Stimulated activated CD4-positive, alpha-beta T cell treated with anti-CD3 and anti-CD28 coated beads, Interleukin-4, amount 100 ng/mL, for 24 hours (primary cell): ENCODE measurements at places on chromosomes 11 and 22.

GRCh38 chr11:99383648-99384245 lies 363.0 kb downstream of the CNTN5 start:
- no peak for DNase-seq

DNA sequence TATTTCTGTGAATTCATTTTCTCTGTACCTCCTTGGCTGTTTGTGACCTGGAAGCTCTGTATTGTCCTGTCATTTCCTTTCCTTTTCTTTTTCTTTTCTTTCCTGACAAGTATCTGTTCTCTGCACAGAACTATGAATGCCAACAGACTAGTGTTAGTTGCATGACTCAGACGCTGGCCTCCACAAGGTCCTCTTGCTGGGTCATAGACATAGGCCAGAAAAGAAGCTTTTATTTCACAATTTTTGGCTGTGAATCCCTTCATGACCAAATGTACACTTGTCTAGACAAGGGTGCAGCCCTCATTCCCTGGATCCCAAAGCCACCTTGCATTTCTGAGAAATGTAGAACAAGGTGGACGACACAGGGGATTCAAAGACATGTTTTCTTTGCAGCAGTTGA lies 104.1 kb upstream of the MTNR1B start:
- DNase-seq, result no peak

DNA sequence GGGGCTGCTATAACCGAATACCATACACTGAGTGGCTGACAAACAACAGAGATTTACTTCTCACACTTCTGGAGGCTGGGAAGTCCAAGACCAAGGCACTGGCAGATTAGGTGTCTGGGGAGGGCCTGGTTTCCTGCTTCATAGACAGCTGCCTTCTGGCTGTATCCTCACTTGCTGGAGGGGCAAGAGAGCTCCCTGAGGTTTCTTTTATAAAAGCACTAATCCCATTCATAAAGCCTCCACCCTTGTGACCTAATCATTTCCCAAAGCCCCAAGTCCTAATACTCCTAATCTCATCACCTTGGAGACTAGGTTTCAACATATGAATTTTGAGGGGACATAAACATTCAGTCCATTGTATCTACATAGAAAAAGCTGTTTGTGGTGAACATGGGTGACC lies 131.8 kb downstream of the KIRREL3 start:
- no peak for DNase-seq

GRCh38 chr22:38122616-38123015 lies 12.1 kb upstream of the BAIAP2L2 start:
- DNase-seq, result no peak

GRCh38 chr11:9565822-9566560 lies 7.5 kb upstream of the WEE1 start:
- peak; percentile 77 for DNase-seq

DNA sequence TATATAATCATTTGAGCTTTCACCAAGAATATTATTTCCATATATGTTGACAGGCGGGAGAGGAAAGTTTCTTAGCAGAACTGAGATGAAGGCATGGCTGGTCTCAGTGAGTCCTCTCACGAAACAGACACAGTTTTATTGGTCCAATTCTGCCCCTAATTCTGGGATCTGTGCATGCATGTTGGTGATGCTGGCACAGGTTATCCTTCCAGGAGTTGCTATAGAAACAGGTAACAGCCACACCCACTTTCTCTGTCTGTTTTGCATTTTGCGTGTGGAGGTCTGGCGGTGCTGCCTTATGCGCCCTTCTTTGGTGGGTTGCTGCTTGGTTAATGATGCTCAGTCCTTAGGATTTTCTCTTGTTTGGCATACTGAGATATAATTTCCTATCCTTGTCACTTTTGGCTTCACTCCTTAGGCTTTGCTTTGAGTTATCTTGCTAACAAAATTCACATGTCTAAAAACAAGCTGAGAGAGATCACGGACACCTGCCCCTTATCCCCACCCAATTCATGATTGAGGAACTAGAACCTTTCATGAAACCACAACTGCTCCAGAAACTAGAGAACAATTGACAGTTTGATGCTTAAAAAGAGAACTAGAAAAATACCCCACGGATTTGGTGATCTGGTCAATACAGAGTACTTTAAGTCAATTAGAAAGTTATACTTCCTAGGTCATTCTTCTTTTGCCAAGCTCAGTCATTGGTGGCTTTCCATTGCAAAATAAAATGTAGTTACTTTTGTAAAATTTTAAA lies 189.3 kb downstream of the FAT3 start:
- no peak for DNase-seq

DNA sequence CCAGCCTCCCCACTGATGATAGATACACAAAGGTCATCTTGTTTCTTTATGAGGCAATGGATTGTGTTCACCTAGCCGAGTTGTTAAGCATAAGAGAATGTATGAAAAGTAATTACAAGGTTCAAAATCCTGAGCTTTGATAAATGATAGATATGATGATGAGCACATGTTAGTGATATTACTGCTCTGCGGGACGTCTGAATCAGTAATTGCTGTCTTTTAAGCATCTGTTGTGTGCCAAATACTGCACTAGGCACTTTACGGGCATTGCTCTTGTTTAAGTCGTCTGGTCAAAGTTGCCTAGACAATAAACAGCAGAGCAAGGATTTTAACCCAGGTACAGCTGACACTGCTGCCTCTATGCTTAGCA lies 559 bp upstream of the RNF141 start:
- DNase-seq, result no peak
